Thoracic aorta (tissue), 2 donors: ENCODE measurements at places on chromosomes 1 and 21. TPM values are rescaled to one million over a fixed set of nuclear protein-coding genes. Genes with fewer than 3 reads are reported as not detected.

- DNase-seq = no peak
Observed at GRCh38 chr1:53326598-53327181, 1.2 kb downstream of the LRP8 start.

DNA sequence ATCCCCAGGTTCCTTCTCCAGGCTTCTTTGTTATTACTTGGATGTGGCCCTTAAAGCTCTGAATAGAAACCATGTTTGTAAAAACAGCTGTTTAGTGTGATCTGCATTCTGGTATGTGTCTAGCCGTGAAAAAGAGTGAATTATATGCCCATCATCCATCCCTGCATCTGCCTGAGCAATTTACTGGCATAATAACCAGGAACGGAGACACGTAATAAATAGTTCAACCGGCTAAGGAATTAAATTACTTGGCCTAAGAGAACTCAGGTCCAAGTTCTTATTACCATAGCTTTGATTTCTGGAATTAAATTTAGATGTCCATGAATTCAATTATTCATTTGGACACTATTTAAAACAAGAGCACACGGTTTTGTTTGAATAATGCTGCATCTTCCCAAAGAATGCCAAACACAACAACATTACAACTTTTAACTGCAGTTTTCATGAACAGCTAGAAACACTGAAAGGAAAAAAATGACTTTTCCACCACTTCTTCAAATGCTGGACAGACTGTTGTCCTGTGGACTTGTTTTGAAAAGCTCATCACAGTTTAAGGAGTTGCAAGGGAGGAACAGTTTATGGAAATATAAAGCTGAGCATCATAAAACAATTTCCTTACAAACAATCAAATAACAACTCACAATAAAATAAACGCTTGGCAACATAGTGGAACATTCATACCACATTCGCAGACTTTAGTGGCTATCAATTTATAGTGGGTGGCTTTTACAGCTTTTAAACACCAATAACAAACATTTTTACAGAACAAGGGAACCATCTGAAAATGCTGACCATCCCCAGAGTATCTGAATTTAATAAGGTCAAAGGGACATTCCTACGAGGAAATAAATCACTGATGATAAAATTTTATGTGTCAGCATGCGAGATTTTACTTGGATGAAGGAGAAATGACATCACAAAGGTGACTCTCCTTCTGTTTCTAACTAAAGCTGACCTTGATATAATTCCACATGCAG, 144.7 kb downstream of the APP start:
- no peak for DNase-seq

DNA sequence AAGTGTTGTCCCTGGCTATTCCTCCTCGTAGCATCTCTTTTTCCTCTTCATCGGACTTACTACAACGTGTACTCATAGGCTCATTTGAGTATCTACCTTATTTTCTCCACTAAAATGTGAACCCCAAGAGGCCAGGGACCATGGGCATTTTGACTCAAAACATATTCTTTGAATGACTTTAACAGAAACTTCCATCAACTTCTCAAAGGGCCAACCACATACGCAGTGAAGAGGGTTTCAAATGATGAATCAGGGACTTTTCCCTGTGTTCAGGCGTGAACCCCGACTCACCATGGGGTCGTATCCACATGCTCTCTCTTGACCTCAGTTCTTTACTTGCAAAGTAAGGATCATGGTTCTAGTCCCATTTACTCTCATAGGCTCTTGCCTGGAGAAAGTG, 20.2 kb upstream of the GPR137B start:
- no peak for DNase-seq

GRCh38 chr21:39633770-39634181, 21.0 kb downstream of the B3GALT5 start:
- DNase-seq = no peak

DNA sequence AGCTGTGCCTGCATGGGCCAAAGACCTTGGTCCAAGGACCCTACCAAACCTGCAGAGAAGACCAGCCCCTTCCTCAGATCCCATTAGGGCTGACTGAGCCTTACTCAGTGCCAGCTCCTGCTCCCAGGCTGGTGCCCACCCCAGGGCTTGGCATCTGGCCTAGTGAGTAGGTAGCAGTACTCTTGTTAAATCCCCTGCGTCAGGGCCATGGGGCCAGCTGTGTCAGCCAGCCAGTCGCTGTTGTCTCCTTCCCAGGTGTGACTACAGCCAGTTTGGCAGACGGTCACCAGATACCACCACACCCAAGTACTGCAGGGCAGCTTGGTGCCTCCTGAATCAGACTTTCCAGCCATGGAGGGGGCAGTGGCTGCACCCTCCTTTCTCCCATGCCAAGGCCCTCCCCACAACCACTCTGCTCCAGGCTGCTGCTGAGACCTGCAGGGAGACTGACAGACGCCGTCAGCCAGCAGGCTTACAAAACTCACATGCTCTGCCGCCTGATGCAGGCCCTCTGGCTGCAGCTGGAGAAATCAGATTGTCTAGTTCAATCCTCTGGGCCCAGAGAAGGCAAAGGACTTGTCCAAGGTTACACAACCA, 3.0 kb downstream of the TENT5B start:
- DNase-seq = no peak

DNA sequence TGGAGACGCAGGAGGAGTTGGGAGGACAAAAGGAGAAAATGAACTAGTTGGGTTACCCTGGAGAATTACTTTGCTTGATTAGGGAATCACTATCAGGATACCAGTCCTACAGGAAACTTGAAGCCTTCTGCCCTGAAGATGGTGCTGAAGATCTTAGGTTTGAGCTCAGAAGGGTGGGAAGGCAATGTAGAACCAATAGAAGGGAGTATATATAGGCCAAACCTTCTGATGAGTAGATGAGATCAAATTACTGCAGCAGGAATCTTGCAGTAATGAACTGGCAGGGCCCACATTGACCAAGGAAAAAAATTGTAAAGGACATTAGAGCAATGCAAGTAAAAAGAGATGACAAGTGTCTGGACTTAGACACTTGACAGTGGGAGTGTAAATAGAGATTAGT, 116.3 kb upstream of the CACYBP start:
- no peak for DNase-seq

DNA sequence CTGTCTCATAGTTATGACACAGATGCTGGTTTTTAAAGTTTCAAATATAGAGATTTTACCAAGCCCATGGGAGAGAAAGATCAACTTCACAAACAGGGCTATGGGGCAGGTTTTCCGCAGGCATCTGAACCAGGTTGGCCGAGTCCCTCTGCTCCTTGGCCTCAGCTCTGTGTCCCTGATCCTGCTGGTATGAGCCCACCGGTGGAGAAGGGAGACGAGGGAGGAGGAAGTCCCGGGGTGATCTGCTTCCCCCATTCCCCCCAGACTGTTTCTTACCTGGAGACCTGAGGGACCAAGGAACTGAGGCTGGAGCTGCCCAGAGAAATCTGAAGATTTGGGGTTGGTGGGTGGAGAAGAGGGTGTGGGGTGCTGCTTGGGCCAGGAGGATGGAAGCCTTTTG, 28.9 kb upstream of the BTG2 start:
- DNase-seq = no peak

SMCP gene
- not detected for total RNA-seq

AMY2A gene
- total RNA-seq = not detected

TRIM46 gene
- 5.8 TPM for total RNA-seq

HSD3B2 gene
- total RNA-seq = not detected

KCNE1 gene
- 10.8 TPM for total RNA-seq
